ENCODE measurements at places on chromosomes 4 and X.

GRCh38 chrX:25650216-25650820 is 487.8 kb upstream of the MAGEB18 start:
- no peak for DNase-seq

- DNase-seq = no peak
Observed at GRCh38 chrX:110407910-110408545, 49.4 kb downstream of the RTL9 start.

DNA sequence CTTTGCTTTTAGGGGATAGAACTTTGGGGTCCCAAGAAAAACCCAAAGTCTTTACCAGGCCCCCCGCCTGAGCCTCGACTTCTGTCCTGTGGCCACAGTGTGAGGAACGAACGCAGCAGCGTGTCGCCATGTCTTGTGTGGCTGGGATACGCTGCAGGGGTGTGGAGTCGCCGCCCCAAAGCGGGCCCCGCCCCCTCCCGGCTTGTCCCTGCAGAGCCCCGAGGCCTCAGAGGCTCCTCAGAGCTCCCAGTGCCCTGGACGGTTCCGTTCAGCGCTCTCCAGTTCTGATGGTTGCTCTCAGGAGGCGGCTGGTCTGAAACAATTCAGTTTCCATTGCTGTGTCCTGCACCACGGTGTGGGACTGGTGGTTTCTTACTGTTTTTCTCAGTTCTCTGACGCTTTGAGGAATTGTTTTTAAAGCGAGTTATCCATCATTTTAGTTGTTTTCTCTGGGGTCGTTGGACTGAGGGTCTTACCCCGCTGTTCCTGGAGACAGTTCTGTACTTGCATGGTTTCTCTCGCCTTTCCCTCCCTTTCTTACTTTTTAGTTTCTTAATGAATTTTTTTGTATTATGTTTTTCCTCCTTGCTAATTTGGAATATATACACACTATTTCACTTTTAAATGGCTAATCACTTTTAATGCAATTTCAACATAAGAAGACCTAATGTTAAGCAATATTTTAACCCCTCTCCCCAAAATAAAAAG is 1.6 kb upstream of the IDUA start:
- peak; percentile 59 for DNase-seq

DNA sequence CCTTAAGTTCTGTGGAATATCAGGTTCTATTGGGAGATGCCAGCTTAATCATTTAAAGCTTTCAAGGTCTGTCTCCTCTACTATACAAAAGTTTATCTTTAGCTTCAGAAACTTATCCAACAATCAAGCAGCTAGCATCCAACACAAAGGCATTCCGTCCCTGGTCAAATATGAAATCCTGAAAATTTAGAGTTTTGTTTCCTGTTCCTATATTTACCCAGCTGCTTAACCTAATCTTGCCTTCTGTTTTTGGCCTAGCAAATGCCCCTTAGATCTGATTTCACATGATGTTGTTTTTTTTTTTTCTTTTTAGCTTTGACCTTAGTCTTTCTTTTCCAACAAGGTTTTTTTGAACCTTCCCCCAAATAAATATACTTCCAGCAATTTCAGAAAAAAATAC is 33.8 kb downstream of the FAM13A start:
- no peak for DNase-seq

DNA sequence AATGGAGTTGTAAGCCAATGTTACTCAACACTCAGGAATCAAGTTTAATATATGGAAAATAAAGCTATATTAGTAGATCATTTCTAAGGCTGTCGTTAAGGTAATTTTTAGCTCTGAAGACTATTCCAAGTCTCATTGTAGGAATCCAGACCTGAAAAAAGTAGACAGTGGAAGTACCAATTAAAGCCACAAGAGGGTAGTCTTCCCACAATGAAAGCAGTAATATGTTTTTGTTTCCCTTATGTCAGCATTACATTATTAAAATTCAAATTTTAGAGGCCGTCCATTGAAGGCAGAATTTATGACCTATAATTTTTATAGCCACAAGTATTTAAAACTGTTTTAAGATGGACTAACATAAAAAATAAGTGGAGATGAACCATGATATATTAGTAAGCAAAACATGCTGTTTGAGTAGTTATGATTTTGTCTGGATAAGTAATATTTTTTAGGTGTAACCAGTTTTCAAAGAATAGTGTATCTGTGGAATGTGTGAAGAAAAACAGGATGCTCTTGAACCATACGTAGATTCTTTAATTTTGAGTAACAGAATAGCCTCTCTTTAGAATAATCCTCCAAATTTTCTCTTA is 372.6 kb upstream of the TECRL start:
- no peak for DNase-seq

DNA sequence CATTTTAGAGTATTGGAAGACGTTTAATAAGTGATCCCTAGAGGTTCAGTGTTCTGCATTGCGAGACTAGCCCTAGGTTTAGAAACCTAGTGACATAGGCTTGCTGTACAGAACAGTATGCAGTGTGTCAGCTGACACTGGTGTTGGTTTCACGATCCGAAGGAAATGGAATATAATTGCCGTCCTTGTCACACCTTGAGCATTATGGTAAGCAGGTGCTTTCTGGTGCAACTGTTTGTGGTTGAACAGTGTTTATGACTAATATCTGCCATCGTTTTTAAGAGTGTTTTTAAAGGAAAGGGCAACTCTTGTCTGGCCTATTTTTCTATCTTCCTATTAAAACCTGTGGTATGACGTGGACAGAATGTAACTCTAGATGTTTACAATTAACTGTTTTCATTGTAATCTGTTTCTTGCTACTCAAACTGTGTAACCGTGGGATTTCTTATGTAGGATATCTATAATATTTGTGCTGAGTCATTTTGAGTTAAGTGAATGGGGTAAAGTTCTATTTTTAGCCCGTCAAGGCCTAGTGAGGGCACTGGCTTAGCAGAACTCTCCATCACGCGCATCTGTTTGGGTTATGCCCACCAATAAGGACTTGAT is 53.8 kb upstream of the TBC1D14 start:
- no peak for DNase-seq

DNA sequence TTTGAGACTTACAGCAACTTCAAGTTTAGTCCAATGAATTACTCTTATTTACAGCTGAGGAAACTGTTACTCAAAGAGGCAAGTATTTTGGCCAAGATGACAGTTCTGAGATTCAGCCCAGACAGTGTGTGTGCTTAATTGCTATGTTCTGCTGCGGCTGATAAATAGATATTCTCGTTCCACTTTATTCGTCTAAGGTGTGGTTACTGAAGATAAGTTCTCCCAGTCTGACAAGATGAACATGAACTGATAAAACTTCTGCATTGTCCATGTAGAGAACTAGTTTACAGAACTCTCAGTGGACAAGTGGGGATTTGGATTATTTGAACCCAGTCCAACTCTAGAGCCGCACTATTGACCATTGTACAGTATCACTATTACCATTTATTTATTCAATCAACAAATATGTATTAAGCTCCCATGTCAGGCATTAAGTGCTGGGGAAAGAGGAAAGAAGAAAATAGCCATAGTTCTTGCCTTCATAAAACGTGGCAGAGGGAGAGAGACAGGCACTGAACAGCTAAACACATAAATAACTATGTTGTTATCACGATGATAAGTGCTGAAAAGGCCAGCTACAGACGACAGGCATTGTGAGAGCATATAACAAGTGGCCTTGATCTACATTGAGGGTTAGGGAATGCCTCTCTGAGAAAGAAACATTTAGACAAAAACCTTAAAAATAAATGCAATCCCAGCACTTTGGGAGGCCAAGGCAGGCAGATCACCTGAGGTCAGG is 4.0 kb upstream of the DHX15 start:
- DNase-seq = no peak

DNA sequence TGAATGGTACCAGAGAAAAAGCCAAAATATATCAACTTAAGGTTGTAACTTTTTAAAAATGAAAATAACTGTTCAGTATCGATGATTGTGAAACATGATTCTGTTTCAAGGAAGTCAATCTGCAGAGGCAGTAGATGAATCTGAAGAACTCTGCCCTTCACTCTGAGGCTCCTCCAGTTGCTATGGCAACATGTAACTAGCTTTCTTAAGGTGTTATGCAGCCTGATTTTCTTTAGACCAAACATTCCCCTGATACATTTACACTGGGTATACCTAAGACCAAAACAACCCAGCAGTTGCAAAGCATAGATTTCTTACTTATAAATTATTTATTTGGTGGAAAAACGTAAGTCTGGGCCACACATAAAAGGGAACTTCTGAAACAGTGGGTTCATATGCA is 133.6 kb upstream of the RASGEF1B start:
- DNase-seq = no peak

DNA sequence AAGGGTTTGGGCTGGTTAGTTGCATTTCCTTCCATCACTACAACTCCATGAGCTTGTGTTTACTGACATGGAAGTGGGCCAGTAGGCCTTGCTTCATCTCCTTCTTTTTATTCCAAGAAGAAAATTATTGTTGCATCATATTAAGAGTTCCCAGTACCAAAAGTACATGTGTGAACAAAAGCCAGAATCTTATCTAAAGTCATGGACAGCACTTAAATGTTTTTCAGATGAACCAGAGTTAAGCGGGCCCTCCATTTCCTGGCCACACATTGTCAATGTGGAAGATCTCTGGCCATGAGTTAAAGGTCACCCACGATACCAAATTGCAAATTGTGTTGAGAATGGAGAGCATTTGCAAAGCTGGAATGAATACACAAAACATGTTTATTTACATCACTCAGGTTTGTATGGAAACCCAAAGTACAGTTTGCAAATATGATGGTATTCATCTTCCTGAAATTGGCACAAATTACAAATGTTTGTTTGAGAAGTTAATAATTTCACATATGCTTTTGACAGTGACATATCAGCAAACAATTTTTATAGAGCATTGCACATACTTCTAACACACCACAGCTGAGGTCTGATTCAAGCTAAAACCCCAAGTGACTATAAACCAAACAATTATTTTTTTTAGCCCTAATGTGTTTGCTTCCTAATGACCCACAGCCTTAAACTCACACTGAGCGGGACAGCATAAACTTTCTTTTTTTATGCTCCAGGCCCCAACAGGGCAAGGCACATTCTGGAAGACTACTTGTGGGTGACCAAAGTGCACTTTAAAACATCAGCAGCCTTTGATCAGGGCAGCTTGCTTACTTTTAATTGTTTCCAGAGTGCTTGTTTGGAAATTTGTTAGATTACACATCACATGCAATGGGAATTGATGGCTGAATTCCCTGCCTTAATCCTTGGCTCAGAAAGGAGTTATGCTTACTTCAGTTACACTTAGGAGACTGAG is 502.9 kb upstream of the SLIT2 start:
- no peak for DNase-seq

GRCh38 chr4:184534511-184535391 is 60.4 kb upstream of the IRF2 start:
- DNase-seq = no peak

DNA sequence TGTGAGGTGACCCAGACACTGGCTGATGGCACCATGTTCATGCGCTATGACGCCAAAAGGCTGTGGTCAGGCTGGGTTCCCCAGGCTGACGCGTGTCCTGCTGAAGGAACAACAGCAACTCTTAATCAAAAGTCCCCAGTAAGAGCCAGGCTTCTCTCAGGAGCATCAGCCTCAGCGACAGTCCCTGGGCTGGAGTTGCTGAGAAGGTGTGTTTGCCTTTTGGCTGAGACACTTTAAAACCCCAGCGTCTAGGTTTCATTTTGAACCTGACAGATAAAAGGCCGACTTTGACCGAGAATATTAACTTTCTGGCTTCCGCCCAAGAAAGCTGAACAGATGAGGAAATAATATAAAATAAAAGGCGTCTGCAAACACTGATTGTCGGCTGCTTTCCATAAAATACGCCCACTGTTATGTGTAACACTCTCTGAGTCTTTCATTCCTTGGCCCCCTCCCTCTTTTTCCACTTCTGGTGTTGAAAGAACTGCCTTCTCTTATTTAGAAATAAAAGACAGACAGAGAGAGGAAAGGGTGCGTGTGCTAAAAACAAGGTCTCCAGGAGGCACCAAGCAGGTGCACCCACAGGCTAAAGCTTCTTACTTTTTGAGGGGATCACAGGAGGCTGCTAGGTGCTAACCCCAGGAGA is 373.6 kb downstream of the MID1IP1 start:
- no peak for DNase-seq

DNA sequence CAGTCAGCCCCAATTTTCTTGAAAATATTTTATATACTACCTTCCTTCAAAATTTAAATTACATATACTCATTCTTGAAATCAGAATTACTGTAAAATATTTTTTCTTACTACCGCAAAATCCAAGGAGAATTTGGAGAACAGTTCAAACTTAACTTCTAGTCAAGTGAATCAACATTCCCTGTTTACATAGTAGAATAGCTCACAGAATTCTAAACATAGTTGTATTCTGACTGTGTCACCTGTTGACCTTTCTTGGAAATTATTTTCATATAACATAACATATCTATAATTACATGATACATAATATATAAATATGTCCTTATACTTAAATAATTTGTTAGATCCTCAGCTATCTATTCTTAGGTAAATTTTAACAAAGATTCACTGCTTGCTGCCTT is 31.0 kb upstream of the FGF5 start:
- no peak for DNase-seq

GRCh38 chr4:52372269-52372668 is 286.8 kb downstream of the USP46 start:
- no peak for DNase-seq

- no peak for DNase-seq
Observed at GRCh38 chr4:37023996-37024395, 220.5 kb upstream of the NWD2 start.

- no peak for DNase-seq
Observed at GRCh38 chrX:12899506-12899905, 6.9 kb upstream of the TLR8 start.

- DNase-seq = no peak
Observed at GRCh38 chrX:78624426-78624825, 34.7 kb downstream of the RTL3 start.

- no peak for DNase-seq
Observed at GRCh38 chr4:83454686-83455085, 937 bp downstream of the HELQ start.

- no peak for DNase-seq
Observed at GRCh38 chr4:112214390-112215264, 17.0 kb upstream of the AP1AR start.

DNA sequence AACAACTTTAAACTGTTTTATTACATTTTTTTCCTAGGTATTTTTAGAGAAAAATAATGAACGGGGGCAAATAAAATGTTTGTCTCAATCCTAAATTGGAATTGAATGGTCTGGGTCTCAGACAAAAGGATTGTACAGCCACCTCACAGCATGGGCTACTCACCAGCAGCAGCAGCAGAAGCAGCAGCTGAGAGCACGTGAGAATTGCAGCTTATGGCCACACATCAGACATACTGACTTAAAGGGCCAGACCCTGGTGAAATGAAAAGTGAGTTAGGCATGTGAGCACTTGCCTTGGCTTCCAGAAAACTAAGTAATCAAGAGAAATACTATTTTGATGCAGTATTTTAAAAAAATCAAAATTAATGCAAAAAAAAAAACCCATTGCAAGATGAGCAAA is 56.6 kb downstream of the AASDH start:
- no peak for DNase-seq

DNA sequence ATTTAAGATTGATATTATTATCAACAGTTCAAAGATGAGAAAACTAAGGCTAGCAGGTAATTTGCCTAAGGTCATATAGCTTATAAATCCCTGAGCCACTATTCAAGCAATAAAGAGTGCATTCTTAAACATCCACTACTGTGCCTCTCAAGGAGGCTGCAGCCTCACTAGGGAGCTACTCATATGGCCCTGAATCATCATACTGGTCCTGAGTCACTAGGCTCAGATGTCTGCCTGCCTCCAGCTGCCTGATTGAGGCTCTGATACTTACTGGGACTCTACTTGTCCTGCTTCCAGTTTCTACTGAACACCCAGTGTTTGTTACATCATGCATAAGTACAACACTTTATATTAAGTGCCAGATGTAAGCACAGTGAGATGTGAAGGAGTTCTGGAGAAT is 110.7 kb downstream of the AASDH start:
- DNase-seq = no peak
